Cerebellar nuclear complex (tissue), 1 donor: ENCODE measurements at places on chromosomes 13 and 19.

GRCh38 chr13:94280349-94280748 lies 199.1 kb downstream of the DCT start:
- no peak for DNase-seq

DNA sequence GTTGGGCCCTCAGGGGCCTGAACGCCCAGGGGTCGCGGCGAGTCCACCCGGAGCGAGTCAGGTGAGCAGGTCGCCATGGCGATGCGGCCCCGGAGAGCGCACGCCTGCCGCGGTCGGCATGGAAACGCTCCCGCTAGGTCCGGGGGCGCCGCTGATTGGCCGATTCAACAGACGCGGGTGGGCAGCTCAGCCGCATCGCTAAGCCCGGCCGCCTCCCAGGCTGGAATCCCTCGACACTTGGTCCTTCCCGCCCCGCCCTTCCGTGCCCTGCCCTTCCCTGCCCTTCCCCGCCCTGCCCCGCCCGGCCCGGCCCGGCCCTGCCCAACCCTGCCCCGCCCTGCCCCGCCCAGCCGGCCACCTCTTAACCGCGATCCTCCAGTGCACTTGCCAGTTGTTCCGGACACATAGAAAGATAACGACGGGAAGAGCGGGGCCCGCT lies at the start of gene CCNA1:
TSS of gene CCNA1 (plus strand) at position 390 of the 439 bp plus-strand sequence. CDS start 562 bp downstream, outside the sequence.
- no peak for DNase-seq

- no peak for DNase-seq
These were observed 809 bp downstream of the TDRD12 start for GRCh38 chr19:32720216-32720935.

DNA sequence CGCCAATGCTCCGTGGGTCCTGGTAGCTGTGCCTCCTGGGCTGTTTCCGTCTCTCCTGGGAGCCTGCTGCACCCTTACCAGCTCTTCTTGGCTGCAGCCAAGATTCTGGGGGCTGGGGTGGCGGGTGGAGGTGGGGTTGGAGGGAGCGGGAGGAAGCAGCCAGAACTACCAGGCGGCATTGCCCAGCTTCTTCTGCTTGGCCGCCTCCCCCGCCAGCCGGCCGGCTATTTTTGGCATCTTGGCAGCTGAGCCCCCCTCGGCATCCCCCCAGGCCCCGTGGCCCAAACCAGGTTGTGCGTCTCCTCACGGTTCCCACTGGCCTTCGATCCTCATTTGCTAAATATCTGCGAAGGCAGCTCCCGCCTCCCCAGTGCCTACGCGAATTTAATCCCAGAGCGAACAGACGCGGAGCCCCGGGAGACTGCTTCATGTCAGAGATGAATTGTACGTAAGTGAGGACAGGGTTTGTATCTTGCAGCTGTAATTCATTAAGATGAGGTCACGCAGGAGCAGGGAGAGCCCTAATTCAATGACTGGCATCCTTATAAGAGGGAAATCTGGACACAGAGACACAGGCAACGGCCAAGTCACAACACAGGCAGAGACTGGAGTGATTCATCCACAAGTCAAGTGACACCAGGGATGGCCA lies 12.8 kb upstream of the PEAK3 start:
- no peak for DNase-seq

GRCh38 chr19:42089191-42089750 lies 13.3 kb downstream of the ZNF574 start:
- no peak for DNase-seq

DNA sequence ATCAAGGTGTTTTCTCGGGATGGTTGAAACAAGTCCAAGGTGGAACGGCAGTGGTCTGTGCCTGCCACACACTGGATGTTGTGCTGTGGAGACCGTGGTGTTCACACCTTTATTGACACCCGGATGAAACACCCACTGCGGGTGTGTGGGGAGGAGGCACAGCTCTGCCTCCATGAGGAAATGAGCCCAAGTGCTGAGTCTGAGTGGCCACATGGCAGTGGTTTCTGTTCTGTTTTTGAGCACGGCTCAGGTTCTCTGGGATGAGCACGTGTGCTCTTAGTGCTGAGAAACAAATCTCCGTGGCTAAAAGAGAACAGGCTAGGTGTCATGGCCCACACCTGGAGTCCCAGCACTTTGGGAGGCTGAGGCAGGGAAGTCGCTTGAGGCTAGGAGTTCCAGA lies 29.5 kb downstream of the UPF1 start:
- no peak for DNase-seq

- DNase-seq: no peak
These were observed 6.5 kb upstream of the HSPH1 start for GRCh38 chr13:31168166-31168565.

- no peak for DNase-seq
These were observed 148.3 kb downstream of the PDS5B start for GRCh38 chr13:32734511-32734910.

DNA sequence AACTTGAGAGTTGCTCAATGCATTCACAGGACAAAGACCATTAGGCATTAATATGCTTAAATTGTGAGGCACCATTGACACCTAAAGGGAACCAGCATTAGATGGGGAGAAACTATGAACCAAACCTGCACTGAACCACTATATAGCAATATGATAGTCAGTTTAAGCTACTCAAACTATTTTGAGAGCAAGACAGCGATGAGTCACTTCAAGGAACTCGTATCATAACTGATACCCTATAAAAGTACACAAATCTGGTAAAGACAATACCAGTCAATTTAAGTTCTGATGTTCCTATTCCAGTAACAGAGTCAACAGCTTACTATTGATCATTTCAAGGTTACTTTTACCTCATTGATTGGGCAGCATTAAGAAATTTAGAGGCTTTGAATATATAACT lies 151.3 kb upstream of the ATXN8OS start:
- DNase-seq: no peak

DNA sequence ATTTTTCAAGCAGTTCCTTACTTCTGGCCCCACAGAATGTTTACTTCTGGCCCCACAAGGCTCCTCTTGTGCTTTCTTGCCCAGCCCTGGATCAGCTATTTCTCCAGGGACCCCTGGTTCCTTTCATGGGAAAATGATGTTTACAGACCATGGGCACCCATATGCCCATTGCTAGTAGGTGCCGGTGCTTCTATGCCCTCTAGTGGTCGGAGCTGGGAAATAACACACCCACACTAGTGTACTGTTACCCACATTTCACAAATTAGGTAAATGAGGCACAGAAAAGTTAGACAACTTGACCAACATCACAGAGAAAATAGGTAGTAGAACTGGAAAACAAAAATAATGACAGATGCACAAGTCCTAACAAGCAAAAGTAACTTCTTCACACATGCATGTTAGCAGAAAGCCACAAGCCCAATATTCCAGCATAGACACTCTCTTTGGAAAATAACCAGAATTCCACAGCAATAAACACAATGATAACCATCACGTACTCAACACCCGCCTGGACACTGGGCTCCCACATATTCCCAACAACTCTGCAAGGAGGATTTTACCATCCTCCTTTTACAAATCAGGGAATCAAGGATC lies 1.3 kb upstream of the CEACAM6 start:
- no peak for DNase-seq

DNA sequence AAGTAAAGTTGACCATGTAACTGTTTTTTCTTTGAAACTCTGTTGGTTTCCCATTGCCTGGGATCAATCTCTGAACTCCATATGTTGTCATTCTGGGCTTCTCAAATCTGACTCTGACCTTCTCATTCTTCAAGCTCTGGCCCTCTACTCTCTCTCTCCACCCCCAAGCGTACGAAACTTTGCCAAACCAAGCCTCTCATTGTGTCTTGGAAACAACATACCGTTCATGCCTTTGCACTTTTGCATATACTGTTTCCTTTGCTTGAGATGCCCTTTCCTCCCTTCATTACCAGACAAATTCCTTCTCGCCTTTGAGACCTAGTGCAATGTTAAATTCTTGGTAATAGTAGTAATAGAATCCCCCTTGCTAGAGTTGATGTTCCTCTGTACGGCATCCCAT lies 113.7 kb downstream of the OLFM4 start:
- DNase-seq: no peak

DNA sequence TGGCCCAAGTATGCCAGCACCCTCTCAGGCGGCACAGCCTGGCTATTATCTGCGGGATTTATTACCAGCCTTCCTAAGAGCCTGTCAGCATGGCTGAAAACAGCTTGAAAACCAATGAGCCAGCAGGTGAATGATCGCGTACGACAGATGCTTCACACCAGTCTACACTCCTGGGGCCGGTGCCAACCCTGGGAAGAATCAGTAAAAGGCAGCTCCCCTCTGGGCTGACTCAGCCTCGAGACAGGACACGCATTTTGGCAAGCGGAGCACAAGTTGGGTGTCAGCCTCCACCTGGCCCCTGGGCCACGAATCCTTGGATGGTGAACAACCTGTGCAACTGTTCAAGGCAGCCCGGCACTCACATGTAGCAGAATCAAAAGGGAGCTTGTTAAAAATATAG lies 15.6 kb downstream of the EMP3 start:
- no peak for DNase-seq

GRCh38 chr13:77994166-77994565 lies 75.5 kb upstream of the EDNRB start:
- DNase-seq: no peak

DNA sequence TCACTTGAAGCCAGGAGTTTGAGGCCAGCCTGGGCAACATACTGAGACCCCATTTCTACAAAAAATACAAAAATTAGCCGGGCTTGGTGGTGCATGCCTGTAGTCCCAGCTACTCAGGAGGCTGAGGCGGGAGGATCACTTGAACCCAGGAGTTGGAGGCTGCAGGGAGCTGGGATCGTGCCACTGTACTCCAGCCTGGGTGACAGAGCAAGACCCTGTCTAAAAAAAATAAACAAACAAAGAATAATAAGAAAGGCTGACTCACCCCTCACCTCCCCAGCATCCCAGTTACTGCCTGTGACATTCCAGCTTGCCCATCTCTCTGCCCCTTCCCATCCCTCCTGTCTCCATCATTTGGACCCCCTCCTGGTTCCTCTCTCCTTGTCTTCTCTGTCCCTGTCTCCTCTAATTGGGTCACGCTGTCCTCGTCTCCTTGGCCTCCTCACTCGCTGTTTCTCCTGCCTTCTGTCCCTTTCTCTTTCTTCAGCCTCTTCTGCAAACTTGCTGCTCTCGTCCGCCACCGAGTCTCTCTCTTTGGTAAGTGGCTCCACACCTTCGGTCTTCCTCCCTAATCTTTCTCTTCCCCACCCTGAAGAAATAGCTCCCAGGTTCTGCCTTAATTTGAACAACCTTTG lies 77.7 kb downstream of the RYR1 start:
- no peak for DNase-seq

GRCh38 chr13:33213024-33213768 lies 72.4 kb downstream of the STARD13 start:
- DNase-seq: no peak

GRCh38 chr19:18438331-18439024 lies 545 bp upstream of the ISYNA1 start:
- no peak for DNase-seq

DNA sequence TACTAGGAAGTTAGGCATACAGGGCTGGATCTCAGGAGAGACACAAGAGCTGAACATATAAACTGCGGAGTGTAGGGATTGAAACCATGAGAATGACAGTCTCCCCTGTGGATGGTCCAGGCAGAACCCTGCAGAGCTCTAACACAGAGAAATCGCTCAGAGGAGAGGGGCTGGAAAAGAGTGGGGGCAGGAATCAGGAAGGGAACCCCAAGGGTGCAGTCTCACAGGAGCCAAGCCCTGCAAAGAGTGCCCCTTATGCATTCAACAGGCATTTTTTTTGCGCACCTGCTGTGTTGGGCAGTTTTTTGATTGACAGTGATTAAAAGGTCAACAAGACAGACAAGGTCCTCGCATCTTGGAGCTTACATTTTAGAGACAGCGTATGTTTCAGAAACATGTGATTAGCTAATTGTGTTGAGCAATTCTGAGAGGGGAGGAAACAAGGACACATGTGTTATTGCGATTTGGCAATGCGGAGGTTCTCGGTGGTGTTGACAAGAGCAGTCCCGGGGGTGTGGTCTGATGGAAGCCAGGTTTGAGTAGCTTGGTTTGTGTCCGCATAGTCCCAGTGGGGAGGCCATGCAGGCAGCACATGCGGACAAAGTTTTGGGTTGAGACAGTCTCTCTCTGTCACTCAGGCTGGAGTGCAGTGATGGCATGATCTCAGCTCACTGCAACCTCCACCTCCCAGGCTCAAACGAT lies 182.6 kb upstream of the IRS2 start:
- DNase-seq: no peak

- no peak for DNase-seq
These were observed 6.5 kb upstream of the DOCK6 start for GRCh38 chr19:11268783-11269267.

GRCh38 chr19:44072543-44073401 lies 813 bp downstream of the ZNF284 start:
- DNase-seq: no peak

DNA sequence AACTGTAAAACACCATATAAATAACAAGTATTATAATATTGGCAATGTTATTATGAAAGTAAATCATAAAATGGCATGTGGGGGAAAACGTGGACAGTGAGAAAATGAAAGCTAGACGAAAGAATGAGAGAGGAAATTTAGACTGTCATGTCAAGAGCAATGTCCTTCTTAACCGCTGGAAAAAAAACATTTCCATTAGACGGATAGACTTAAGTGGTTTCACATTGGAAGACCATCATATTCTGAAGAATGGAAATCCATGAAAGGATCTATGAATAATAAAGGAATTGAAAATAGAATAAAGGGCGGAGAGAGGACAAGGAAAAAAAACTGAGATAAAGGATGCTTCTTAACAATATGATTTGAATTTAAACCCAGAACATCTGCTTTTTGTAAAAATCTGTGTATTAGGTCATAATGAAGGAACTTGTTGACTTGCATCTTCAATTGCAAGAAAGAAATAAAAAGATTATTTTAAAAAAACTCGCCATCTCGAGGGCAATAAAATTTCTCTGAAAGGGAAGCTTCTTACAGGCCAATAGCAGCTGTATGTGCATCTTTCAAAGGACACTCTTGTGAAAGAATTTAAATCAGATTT lies 90.6 kb downstream of the SPRY2 start:
- no peak for DNase-seq

- DNase-seq: no peak
These were observed 19.8 kb upstream of the POU4F1 start for GRCh38 chr13:78623132-78623531.

GRCh38 chr19:18401580-18402112 lies 4.2 kb upstream of the LRRC25 start:
- no peak for DNase-seq

GRCh38 chr13:43787518-43787891 lies 733 bp upstream of the ENOX1 start:
- DNase-seq: no peak

DNA sequence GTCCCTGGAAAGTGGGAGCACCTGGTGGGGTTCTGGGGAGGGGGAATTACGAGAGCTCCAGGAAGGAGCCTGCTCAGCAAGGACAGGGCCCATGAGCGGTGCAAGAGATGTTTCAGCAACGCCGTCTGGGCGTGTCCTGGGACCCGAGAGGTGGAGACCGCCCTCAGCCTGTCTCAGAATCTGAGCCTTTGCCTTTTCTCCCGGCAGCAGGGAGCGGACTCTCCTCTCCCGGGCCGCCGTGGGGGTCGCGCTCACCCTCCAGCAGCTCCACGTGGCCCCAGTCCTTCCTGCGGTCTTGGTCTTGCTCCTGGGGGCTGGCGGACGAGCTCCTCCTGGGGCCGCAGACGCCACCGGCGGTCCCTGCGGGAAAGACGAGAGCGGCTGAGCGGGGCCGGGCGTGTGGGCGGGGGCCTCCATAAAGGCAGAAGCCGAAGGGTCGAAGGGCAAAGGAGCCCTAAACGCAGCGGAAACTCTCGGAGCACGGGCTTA lies 714 bp downstream of the POLRMT start:
- DNase-seq: no peak

GRCh38 chr13:111850458-111850857 lies 216.5 kb upstream of the SOX1 start:
- DNase-seq: no peak

GRCh38 chr19:46634045-46634655 lies 1.9 kb downstream of the GNG8 start:
- DNase-seq: no peak

GRCh38 chr13:51524829-51525566 lies 59.3 kb upstream of the WDFY2 start:
- DNase-seq: no peak
